ENCODE measurements at places on chromosomes 7 and 10.

- DNase-seq: no peak
Measured at GRCh38 chr10:35492386-35493195, 112.5 kb upstream of the GJD4 start.

DNA sequence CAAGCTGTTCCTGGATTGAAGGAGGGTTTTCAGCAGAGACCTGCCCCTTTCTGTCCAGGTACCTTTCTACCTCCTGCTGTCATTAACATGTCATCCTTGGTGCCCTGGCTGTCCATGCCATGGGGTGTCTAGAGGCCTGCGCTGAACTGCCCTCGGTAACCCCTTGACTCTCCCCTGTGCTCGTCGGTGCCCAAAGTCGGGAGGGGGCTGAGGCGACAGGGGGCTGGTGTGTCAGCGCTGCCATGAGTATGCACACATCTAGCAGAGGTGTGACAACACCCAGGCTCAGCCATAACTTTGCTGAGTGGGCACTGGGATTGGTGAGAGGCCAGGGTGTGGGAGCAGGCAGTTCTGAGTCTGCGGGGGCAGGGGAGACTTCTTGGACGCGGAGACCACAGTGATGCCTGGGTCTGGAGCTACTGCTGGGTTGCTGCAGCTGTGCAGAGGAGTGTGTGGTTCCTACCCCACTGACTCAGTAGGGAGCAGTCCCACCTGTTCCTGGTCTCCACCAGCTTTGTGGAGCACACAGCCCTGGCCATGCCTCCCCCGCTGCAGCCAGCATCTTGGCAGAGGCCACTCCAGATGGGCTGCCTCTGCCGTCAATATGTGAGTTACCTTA lies 376.2 kb upstream of the SEMA3C start:
- DNase-seq: no peak

- no peak for DNase-seq
Measured at GRCh38 chr10:114970515-114970914, 32.5 kb downstream of the TRUB1 start.

DNA sequence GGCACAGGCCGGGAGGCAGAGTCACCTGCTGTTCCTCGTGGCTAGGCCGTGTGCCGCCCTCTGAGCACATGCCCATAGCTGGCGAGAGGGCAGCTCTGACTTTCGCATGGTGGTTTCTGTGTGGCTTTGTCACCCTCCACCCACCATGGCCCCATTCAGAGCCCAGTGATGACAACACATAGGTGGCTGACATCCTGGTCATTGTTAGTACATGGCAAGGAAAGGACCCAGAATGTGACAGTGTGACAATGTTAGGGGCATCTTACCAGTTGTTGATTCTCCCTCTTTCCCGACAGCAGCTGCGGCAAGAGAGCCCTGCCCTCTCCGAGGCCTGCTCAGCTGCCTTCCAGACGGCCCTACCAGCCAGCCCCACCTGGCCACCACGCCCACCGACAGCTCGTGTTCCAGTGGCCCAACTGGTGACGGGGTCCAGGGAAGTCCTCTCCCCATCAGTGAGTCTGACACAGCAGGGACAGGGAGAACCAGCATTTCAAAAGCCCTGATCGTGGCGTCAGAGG lies 52.2 kb downstream of the ZNF467 start:
- no peak for DNase-seq

DNA sequence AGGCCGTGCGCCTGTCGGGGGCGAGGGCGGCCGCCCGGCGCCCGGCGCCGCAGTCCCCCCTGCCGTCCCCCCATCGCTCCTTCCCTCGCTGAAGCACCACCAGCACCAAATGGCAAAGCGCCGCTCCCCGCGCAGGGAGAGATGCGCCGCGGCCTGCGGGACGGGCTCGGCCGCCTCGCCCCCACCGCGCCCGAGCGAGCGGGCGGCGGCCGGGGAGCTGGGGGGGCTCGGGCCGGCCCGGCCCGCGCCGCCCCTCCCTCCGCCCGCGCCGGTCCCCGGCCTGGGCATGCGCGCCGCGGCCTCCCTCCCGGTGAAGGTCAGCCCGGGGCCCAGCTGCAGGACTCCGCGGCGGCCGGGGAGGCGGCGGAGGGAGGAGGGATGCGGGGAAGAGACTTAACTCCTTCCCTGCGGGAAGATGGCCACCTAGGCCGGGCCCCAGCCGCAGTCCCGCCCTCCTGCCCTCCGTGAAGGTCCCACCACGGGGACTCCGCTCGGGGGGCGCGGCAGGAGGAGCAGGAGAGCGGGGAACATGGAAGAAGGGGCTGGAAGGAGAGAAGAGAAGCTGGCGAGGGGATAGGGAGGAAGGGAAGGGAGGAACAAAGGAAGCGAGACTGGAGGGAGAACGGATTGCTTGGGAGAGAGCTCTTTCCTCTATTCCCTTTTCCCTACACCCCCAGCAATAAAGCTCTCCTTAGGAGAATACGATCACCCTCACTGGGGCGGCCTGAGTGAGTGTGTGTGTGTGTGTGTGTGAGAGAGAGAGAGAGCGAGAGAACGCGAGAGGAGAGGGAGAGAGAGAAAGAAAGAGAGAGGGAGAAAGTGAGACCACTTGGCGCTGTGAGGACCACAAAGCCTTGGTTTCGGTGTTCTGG lies 3.4 kb upstream of the SMARCD3 start:
- no peak for DNase-seq

GRCh38 chr10:121490871-121491519 lies 107.2 kb downstream of the FGFR2 start:
- no peak for DNase-seq

GRCh38 chr10:33204031-33204430 lies 130.4 kb downstream of the NRP1 start:
- no peak for DNase-seq

GRCh38 chr10:75773813-75774782 lies 342.7 kb downstream of the LRMDA start:
- DNase-seq: no peak

DNA sequence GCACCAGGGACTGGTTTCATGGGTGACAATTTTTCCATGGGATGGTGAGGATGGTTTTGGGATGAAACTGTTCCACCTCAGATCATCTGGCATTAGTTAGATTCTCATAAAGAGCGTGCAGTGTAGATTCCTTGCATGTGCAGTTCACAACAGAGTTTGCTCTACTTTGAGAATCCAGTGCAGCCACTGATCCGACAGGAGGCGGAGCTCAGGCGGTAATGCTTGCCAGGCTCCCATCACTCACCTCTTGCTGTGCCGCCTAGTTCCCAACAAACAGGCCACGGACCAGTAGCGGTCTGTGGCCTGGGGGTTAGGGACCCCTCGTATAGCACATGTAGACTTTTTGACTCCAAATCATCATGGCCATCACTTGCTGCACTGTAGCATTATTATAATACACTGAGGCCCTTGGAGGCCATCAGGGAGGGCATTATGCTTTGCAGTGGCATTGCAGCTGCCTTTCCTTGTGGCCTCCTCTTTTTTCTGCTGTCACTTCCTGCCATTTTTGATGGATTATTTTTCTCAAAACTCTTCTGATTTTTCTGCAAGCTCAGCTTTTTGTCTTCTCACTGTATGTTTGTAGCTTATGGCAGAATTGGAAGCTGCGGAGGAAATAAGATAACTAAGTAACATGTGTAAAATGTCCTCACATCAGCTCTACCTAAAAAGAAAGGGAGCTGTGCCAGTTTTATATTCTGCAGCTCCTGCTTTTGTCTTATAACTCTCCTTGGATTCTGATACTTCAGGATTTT lies 18.5 kb downstream of the CSGALNACT2 start:
- DNase-seq: no peak

- no peak for DNase-seq
Measured at GRCh38 chr10:34295142-34295548, 520.0 kb downstream of the PARD3 start.

- DNase-seq: peak; percentile 43
Measured at GRCh38 chr7:145036604-145037405, 201.0 kb upstream of the TPK1 start.

- DNase-seq: no peak
Measured at GRCh38 chr7:79523436-79523835, 70.0 kb upstream of the MAGI2 start.

DNA sequence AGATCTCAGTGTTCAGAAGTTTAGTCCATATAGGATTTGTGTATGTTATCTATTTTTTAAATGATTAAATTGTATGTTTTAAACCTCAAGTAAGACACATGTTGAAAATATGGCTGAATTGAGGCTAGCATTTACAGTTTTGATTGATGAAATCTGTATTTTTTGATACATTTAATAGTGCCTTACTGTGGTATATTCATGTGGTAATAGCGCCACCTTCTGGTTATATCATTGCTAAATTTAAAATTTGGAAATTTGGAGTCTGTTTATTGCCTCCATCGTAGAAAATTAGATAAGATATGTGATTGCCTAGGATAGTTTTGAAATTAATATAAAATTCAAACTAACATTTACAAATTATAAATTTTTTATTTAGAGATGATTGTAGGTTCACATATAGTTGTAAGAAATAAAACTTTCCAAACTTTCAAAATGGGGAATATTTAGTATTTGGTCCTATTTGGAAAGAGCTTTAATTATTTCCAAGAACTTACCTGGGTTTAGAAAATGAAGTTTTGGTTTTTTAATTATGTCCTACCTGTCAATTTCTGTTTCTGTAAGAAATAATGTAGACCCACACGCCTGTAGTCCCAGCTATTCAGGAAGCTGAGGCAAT lies 19.1 kb upstream of the ARMS2 start:
- peak; percentile 23 for DNase-seq

DNA sequence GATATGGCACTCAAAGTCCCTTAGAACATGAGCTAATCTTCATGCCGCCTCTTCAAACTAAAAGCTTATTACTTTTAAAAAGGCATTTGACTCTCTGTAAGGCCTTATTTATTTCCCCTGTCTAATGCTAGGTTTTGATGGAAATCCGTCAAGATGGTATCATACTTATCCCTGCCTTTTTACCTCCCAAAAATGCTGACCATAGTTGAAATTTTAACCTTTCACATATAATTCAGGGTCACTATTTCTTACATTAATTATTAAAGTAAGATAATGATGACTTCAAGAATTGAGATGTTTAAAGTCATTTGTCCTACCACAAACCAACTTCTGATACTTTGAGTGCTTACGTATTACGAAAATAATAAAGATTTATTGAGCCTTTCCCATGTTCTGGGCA lies 12.3 kb upstream of the OSBPL3 start:
- no peak for DNase-seq

- DNase-seq: no peak
Measured at GRCh38 chr7:134474828-134475227, 15.9 kb upstream of the AKR1B1 start.

DNA sequence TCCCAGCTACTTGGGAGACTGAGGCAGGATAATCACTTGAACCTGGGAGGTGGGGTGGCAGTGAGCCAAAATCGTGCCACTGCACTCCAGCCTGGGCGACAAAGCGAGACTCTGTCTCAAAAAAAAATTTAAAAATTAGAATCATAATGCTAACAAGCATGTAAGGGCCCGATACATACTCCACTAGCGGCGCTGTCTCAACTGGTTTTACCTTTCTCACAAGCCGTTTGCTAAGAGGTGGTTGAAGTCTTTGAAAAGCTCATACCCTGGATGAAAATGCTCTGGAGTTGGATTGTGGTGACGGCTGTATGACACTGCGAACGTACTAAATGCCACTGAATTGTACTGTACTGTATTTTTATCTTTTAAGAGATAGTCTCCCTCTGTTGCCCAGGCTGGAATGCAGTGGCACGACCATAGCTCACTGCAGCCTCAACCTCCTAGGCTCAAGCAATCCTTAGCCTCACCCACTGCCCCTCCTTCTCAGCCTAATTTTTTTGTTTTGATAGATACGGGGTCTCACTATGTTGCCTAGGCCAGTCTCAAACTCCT lies 29.9 kb downstream of the SPOCK2 start:
- DNase-seq: no peak

DNA sequence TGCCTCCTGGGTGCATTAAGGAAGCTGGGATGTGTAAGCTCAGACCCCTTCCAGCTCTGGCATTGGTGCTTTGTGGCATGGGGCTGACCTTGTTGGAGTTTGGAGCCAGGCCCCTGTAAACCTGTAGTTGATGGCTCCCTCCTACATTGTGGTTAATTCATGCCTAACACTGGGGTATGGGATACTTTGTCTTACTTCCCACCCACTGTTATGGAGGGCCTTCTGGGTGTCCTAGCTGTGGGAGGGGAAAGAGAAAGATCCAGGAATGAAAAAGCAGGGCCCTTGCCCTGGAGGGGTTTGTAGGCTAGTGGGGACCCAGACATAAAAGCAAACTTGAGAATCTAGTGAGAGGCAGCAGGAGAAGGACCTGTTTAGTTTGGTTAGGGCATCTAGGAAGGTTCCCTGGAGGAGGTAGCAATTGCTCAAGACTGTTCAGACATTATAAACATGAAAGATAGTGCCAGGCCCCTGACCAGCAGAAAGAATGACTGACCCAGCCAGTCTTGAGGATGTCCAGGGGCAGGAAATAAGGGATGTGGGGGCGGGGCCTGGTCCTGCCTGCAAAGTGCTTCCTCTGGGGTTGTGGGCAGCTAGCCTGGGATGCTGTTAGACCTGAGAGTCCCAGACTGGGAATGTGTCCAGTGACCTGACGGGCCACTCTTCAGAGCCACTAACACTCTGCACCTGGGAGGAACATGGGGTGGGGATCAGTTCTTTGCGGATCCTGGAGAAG lies 6.6 kb downstream of the ADAMTS14 start:
- no peak for DNase-seq

DNA sequence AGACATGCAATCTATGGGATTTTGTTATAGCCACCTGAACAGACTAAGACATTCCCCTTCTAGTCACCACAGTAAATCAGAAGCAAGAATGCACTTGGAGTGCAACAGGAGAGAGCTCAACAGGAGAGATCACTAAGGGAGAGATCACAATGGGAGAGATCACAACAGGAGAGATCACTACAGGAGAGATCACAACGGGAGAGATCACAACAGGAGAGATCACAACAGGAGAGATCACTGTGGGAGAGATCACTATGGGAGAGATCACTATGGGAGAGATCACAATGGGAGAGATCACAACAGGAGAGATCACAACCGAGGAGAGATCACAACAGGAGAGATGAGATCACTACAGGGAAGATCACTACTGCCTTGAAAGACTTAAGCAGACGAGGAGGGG lies 238.5 kb upstream of the PITRM1 start:
- DNase-seq: no peak

DNA sequence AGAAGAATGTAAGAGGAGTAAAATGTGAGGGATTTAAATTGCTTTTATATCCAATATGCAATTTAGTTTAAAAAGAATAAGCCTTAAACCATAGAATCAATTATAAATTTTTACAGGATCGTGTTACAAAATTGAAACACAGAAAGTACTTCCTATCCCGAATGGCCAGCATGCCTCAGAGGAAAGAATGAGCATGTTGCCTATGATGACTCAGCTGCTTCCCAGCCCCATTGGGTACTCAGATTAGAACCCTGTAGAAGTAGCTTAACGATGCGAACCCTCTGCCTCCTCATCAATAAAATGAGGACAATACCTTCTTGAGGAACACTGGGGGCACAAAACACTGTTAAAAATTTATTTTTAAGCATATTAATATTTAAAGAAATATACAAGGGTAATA lies 113.4 kb upstream of the CDK1 start:
- DNase-seq: no peak

DNA sequence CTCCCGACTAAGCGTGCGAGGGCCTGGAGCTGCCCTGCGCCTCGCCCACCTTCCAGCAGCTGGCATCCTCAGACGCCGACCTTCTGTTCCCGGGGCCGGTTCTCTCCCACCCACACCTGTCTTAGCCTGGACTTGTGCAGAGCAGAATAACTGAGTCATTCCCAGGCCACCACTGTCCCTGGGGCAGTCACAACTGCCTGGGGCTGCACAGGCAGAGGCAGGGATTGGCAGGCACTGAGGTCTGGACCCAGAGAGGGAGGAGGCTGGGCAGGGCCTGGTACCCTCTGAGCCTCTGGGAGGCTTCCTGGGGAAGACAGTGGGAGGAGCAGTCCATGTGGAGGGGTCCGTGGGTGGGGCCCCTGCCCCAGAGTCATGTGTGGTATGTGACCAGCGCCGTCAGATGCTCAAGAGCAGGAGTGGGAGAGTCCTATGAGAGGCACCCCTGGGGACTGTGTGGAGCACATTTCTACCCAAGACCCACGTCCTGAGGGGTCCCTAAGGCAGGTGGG lies 74.3 kb downstream of the NKX6-2 start:
- no peak for DNase-seq
